ENCODE measurements at places on chromosomes 16 and 17.

DNA sequence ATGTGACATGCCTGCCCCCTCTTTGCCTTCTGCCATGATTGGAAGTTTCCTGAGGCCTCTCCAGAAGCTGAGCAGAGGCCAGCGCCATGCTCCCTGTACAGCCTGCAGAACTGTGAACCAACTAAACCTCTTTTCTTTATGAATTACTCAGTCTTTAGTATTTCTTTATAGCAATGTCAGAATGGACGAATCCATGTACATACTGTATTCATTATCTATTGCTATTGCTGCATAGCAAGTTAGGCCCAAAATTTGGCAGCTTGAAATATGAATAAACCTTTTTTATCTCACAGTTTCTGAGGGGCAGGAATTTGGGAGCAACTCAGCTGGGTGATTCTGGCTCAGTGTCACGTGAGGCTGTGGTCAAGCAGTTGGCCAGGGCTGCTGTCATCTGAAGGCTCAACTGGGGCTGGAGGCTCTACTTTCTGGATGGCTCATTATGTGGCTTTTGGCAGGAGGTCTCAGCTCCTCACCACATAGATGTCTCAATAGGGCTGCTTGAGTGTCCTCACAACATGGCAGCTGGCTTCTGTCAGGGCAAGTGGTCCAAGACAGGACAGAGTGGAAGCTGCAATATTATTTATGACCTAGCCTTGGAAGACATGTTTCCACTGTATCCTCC lies 40.0 kb downstream of the SOCS1 start:
- no peak for DNase-seq

- DNase-seq, result no peak
Observed at GRCh38 chr17:56064506-56064905, 88.8 kb upstream of the ANKFN1 start.

DNA sequence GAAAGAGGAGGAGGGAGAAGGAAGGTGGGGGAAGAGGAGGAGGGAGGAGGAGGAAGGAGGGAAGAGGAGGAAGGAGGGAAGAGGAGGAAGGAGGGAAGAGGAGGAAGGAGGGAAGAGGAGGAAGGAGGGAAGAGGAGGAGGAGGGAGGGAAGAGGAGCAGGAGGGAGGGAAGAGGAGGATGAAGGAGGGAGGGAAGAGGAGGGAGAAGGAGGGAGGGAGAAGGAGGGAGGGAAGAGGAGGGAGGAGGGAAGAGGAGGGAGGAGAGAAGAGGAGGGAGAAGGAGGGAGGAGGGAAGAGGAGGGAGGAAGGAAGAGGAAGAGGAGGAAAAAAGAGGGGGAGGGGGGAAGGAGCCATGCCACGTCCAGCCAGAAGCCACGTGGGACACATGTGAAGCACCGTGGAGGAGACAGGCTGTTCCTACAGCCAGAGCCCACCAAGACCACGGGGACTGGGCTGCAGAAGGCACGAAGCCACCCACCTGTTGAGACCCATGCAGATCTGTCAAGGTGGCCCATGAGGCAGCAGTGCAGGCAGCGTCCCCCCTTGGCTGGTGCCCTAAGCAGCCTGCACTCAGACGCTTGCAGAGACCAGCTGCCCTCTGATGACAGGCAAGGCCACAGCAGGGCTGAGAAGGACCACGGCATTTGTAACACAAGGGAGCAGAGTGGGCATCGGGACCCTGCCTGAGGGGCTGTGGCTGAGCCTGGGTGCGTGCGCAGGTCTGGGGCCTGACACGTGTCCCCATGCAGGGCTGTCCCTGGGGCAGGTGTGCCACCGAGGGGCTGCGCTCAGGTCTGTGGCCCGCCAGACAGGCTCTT lies 10.3 kb downstream of the NDUFAF8 start:
- DNase-seq, result peak; percentile 40

GRCh38 chr17:61294286-61294685 lies 105.4 kb upstream of the TBX2 start:
- DNase-seq, result no peak

- DNase-seq, result no peak
Observed at GRCh38 chr17:73272906-73273218, 11.2 kb upstream of the CPSF4L start.

- no peak for DNase-seq
Observed at GRCh38 chr16:25270577-25270976, 12.9 kb upstream of the ZKSCAN2 start.

- DNase-seq, result no peak
Observed at GRCh38 chr16:49767998-49768397, 87.9 kb downstream of the ZNF423 start.

DNA sequence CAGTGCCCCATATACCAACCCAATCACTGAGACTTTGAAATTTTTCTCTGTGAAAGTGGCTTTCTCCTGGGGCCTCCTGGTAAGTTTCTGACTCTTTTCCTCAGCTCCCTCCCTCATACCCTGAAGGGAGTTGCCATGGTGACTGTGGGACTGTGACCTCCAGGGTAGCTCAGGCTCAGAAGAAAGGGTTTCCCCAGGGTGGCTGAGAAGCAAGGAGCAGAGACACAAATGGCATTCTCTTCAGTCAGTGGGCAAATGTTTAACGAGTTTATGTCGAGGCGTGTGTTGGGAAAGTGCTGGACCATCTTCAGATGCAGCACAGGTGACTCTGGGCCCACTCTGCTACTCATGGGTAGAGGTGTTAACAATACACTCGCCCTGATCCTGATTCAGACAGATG lies 46.8 kb downstream of the MRPS23 start:
- no peak for DNase-seq

DNA sequence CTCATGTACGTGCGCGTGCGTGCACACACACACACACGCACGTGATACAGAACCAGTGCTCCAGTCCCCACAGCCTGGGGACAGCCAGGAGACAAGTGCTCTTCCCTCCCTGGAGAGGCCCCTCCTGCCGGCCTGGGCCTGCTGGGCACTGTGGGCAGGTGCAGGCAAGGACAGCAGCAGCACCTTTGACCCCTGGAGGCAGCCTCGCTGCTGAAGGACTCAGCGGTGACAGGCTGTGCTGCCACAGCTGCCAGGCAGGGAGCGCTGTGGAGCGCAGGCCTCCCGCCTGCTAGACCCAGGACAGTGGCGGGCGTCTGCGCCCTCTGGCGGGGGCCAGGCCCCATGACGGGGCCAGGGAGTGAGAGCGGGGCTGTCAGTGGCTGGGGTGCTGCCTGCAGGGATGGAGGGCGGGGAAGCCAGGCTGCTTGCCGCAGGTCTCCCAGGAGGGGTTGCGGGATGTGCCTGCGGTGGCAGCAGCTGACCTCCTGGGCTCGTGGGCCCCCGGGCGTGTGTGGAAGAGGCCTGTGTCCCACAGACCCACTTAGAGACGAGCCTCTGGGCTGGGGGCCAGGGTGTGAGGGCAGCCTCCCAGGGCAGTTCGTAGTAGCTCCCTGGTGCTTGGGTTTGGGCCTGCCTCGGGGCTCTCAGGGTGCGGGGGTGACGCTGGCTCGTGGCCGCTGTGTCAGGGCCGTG lies 63.5 kb upstream of the PVALEF start:
- DNase-seq, result peak; percentile 89

DNA sequence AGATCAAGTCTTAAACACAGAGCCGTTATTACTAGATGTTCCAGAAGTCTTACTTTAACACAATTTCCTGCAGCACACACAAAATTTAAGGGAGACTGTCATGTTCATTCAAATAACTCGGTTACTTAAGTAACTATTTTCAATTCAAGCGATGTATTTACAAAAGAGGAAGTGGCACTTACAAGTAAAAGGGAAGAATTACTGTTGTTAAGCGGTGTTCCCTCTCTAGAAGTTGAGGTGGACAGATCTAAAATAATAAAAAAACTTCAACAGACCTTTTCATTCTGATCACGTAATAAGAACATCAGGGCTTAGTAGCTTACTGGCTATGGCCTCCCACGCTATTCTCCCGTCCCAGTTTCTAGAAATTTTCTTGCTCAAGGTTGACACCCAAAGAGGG lies 26.2 kb upstream of the TXNDC11 start:
- DNase-seq, result no peak

GRCh38 chr16:50692999-50693781 lies at the start of gene NOD2:
Gene NOD2, plus strand, starts transcription at chr16:50693606. Its CDS starts 5,890 bp downstream, at chr16:50699496.
- no peak for DNase-seq

DNA sequence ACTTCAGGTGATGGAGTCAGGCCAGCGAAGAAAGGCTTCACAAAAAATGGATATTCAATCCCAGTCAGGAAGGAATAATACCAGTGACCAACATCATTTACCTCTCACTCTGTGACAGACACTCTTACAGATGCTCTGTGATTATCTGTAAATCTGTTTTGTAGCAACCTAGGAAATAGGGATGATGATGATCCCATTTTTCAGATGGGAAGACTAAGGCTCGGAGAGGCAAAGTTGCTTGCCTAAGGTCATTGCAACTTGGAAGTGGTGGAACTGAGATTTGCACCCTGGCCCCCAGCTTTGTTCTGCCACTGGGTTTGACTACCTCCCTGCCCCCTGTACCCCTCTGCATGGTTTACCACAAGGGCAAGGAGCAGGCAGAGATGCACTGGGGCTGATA lies 14.1 kb upstream of the WSCD1 start:
- DNase-seq, result no peak

- DNase-seq, result no peak
Observed at GRCh38 chr16:21989133-21989532, 11.8 kb downstream of the PDZD9 start.

GRCh38 chr16:54459509-54460262 lies 173.1 kb upstream of the IRX3 start:
- DNase-seq, result no peak

DNA sequence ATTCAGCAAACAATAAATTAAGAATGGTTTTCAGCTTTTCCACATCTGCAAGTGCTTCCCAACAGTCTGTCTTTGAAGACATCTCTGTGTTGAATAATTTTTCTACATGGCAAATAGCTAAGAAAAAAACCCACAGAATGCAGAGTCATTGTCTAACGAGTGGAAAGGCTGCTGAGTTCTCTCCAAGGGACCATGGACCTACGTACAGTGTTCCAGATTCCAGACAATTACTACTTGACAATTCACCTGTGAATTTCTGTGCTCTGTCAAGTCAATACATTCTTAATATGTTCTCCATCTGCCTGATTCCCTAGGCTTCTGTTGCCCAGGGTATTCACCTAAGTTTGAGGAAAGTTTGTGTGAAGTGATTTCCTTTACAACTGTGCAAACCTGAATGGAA lies 83.8 kb upstream of the CA10 start:
- no peak for DNase-seq

GRCh38 chr16:70681382-70682238 lies 4.2 kb downstream of the MTSS2 start:
- DNase-seq, result no peak

DNA sequence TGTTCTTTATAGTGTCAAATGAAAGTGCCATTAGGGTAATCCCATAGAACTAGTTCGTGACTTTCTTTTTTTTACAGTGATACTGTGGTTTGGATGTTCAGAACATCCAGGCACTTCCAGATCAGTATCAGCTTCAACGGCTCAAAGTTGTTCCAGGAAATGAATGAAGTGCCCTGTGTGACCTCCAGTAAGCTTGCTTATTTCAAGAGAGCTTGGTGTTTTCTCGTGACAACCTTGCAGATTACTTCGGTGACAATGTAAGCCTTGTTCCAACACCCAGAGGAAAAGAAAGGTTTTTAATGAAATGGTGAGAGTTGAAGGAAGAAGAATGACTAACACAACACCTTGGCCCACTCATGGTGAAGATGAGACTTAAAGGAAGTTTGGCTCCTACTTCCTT lies 16.0 kb upstream of the KCNJ16 start:
- DNase-seq, result no peak

GRCh38 chr17:29255926-29256522 lies 9.4 kb downstream of the CRYBA1 start:
- DNase-seq, result no peak

DNA sequence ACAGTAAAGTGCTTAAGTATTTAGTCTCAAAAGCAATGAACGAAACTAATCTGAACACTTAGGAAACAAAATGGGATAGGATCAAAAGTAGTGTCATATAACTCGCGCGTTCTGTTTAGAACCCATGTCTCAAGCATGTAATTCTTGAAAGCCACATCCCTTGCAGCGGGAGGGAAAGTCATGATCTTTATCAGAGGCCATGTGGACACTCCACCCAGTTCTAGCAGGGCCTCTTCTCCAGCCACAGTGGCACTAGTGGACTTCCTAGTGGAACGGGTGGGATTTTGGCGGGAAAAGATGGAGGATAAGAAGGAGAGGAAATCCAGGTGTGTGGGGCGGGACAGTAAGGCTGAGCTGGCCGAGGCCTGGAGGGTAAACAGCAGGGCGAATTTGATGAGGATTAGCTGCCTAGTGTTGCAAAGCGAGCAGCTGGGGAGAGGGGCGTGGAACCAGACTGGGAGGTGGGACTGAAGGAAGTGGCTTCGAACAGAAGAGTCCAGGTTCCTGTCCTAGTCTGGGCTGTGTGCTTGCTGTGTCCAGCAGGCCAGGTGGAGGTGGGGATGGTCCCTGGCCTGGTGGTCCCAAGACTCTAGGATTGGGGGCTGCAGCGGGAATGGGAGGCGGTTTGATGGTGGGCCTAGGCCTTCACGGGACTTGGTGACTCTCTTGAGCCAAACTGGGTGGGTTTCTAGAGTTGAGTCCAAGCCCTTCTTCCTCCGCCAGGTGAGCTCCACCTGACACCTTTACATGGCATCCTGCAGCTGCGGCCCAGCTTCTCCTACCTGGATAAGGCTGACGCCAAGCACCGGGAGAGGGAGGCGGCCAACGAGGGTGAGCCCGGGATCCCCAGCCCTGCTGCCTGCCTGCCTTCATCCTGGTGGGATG lies 15.9 kb downstream of the POLR3E start:
- no peak for DNase-seq

- DNase-seq, result no peak
Observed at GRCh38 chr16:81863630-81864352, 84.7 kb downstream of the PLCG2 start.

DNA sequence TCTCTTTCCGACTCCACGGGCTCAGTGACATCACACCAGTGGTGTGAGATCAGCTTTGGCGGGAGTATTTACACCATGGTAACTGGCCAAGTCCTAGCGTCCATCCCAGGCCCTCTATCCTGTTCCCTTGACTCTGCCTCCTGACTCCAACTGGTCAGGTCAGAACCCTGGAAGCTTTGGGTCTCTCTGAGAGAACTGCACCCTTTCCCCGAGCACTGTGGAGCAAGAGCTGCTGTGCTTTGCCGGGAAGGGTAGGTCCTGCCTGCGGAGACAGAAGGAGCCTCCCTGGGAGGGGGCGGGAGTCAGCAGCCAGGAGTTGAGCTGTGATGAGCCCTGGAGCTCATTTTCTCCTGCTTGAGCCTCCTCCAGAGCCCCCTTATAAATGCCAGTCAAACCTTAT lies 212.1 kb upstream of the TNRC6C start:
- DNase-seq, result no peak

DNA sequence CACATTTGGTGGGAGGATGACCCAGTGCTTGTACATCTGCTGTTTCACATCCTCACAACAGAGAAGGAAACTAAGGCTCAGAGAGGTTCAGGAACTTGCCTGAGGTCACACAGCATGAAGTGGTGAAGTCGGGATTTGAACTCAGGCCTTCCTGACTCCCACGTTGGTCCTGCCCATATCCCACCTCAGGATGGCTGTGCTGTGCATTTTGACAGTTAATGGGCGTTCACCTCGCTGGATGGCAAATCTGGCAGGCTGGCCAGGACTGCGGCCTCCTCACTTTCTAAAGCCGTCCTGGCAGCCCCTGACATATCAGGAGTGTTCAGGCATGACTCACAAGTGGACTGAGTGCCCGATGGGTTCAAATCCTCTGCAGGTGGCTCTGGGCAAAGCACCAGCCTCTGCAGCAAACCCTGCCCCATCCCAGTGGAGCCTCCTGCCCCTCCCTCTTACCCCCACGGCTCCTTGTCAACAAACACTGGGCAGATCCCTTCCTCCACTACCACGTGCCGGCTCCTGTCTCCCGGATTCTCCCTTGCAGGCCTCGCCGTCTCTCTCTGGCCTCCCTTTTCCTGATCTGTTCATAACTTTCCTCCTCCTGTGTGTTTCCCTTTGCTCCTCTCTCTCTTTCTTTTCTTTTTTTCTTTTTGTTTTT lies 29.2 kb downstream of the SOCS3 start:
- no peak for DNase-seq

- no peak for DNase-seq
Observed at GRCh38 chr16:26913851-26914250, 152.9 kb upstream of the C16orf82 start.
